Activated naive CD8-positive, alpha-beta T cell treated with anti-CD3 and anti-CD28 coated beads, Interleukin-2, amount 10 ng/mL, durations not matched to agents 7 days and 5 days (primary cell): ENCODE measurements at places on chromosomes 11 and 22. TPM values are rescaled to one million over a fixed set of nuclear protein-coding genes. Genes with fewer than 3 reads are reported as not detected.

DNA sequence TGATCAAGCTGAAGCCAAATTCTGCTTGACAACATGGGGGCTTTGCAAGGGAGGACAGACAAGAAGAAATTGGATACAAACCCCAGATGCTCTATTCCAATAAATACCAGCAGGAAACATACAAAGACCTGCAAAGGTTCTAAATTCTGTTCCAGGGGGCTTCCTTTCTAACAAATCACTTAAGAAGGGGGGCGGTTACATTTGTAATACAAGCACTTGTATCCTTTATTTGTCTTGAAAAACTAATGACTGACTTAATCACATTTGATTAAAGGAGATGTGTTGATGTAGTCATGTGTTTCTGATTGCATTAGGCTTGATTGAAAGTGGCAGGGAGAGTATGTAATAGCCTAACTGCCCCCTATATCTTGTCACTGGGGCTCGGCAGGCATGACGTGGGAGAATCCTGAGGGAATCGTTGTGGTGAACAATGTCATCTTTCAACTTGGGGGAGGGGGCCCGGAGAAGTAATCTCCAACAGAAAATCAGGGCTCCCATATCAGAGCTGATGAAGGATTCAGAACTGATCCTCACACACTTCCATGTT is 361.7 kb downstream of the INSC start:
- no peak for DNase-seq

The TMEM109 gene
- total RNA-seq = 97.8 TPM

DNA sequence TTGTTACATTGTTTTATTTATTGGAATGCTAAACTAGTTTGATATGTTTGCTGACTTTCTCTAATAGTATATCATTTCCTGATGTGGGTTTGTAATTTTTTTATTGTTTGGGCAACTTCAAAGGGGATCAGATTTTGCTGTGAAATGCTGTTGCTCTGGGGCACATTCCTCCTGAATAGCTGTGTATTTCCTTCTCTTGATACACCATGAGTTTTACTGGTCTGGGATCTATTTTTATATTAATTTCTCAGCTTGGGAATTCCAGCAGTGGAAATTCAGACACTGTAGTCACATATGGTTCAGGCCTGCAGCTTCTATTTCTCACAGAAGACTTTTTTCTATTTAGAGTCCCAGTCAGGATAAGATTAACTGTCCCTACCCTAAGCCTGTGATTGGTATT is 58.9 kb downstream of the RPUSD4 start:
- no peak for DNase-seq

The NAA40 gene
- total RNA-seq = 39.7 TPM

The MIF gene
- total RNA-seq = 776 TPM

GRCh38 chr11:1373536-1374214 is 16.1 kb upstream of the BRSK2 start:
- no peak for DNase-seq
